Renal cortex interstitium (tissue), 15 donors: ENCODE measurements at places on chromosomes 3 and 15. TPM values are rescaled to one million over a fixed set of nuclear protein-coding genes. Genes with fewer than 3 reads are reported as not detected.
A peak's percentile ranks its signal among the peaks of the same experiment; 100 is the strongest.

The OTOL1 gene
- polyA plus RNA-seq: not detected

DNA sequence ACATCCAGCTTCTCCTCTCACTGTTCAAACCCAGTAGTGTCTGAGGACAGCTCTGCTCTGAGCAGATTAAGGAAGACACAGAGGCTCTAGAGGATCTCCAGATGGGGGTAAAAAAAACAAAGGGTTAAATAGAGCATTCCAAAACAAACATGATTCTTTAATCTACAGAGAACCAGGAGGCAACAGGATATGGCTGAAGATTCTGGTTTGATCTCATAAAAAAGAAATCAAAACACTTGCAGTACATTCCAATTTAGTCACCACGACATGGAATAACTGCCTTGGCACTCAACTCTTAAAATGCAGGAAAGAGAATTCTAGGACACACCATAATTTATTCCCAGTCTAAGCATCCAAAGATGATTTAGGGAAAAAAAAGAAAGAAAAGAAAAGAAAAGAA is 32.0 kb downstream of the TM4SF4 start:
- no peak for DNase-seq

The SNRPN gene
- polyA plus RNA-seq: 196 TPM

DNA sequence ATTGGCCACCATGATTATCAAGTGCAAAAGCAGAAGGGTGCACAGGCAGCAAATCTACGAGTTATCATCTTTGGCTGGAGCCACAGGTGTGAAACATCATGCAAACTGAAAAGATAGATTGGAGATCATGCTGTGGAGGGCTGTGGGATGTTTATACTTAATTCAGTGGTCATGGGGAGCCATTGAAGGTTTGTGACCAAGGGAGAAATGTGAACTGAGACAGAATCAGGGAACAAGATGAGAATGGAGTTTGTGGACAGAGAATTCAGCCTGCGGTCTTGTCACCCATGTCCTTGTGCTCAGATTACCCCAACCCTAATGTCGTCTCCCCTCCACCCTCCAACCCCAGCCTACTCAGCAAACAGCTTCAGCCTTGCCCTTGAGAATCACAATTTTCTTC is 62.9 kb upstream of the ACAN start:
- no peak for DNase-seq

- no peak for DNase-seq
Observed at GRCh38 chr15:69328080-69328479, 29.4 kb downstream of the PAQR5 start.

GRCh38 chr3:190097025-190097424 is 23.7 kb downstream of the P3H2 start:
- DNase-seq: no peak

GRCh38 chr3:5264093-5264600 is 76.6 kb downstream of the EDEM1 start:
- no peak for DNase-seq

The TMEM62 gene
- polyA plus RNA-seq: 16.7 TPM

- DNase-seq: no peak
Observed at GRCh38 chr3:177522051-177522450, 324.8 kb upstream of the TBL1XR1 start.

DNA sequence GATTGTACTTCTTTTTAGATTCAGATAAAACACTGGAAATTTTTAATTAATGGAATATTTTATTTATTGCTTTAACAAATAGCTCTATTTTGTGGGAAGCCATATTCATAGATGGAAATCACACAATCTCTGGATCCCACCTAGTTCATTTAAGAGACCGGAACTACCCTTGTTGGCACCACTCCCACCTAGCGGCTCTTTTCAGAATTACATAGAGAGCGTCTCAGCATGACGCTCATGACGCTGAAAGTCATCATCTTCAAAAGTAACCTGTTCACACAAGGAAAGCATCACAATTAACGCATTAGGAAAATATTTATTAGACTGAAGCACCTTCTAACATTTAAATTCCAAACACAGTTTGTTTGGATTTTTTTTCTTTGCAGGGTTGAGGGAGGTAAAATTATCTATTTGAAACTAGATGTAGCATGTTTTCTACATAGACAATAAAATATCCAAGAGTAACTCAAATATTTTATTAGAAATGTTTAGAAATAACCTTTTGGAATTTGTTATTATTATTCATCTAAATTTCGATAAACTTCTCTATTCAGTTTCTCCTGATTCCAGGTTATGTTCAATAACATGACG is 214.9 kb upstream of the ARRDC4 start:
- DNase-seq: no peak

The DLL4 gene
- 8.9 TPM for polyA plus RNA-seq

DNA sequence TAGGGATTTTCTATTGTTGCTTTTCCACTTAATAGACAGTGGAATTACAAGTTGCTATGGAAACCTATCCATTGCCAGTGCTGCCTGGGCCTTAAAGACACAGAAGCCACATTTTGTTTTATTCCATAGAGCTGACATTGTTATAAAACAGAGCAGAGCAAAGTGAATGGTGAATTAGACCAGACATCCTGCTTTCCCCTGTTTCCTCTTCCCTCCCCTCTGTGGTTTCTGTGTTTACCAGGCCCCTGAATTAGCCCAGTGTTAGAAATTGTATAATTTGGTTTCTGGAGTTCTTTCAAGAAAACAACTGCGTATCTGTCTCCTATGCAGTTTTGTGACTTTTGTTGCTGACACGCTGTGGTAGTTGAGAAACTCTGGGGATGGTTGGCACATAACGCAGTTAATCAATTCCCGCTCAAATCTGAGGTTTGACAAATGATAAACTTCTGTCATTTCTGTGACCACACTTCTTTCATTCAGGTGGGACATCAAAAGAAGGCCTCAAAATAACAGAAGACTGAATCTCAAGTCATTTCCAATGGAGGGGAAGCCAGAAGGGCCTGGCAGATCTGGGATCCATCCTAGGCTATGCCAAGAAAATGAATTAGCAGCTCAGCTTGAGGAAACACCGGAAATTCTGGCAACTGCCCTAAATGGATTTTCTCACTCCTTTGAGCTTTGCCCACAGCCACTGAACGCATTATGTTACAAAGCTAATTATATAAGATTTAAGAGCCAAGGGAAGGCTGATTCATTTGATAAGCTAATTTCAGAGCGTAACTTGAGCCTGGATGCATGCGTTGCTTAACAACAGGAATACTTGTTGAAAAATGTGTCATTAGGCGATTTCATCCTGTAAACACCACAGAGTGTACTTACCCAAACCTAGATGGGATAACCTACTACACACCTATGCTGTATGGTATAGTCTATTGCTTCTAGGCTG is 46.9 kb downstream of the NR1D2 start:
- DNase-seq: peak; percentile 47

DNA sequence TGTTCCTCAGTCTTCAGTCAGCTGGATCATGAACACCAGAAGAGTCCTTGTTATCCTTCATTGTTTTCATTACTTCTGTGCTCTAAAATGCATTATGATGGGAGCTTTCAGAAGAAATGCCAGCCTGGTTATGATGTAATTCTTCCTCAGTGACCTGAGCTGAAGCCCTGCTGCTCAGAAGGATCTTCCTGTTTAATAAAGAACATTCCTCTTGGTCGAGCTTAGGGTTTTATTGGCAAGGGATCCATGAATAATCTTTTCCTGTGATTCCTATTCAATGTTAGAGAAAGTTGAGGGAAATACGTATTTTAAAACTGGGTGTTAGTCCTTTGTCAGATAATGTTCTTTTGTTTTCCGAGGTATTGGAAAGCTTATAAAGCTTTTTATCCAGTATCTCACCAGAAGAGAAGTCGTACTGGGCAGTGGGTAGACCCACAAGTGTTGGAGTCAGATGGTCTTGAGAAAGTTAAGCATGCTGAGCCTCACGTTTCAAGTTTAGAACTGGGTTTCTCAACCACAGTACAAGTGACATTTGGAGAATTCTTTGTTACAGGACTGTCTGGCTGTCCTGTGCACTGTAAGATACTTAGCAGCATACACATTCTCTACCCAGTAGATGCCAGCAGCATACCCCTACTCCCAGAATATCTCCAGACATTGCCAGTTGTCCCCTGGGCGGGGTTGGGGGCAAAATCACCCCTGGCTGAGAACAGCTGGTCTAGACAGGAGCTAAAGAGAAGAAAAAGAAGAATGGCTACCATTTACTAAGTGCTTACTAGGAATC is 212.3 kb upstream of the BHLHE40 start:
- DNase-seq: no peak

- DNase-seq: no peak
Observed at GRCh38 chr3:26590919-26591484, 31.6 kb upstream of the LRRC3B start.

The ANKUB1 gene
- 0.17 TPM for polyA plus RNA-seq

The PLXNA1 gene
- 31.4 TPM for polyA plus RNA-seq
